ENCODE measurements at places on chromosomes 11 and 22.
A peak's percentile ranks its signal among the peaks of the same experiment; 100 is the strongest.

DNA sequence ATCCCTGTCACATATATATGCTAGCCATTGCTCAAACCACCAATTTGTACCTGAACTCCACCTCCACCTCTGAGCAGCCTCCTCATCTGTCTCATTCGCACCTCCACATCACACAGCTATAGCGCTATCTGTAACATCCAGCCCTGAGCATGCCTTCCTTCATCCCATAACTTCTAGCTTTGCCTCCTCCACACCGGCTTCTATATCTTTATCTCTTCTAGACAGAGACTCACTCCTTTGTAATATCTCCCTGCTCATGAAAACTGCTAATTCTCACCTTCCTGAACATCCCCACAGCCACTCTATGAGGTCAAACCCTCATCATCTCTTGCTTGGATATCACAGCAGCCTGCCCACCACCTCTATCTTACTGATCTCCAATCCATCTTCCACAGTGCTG is 5.9 kb downstream of the SIAE start:
- no peak for DNase-seq

DNA sequence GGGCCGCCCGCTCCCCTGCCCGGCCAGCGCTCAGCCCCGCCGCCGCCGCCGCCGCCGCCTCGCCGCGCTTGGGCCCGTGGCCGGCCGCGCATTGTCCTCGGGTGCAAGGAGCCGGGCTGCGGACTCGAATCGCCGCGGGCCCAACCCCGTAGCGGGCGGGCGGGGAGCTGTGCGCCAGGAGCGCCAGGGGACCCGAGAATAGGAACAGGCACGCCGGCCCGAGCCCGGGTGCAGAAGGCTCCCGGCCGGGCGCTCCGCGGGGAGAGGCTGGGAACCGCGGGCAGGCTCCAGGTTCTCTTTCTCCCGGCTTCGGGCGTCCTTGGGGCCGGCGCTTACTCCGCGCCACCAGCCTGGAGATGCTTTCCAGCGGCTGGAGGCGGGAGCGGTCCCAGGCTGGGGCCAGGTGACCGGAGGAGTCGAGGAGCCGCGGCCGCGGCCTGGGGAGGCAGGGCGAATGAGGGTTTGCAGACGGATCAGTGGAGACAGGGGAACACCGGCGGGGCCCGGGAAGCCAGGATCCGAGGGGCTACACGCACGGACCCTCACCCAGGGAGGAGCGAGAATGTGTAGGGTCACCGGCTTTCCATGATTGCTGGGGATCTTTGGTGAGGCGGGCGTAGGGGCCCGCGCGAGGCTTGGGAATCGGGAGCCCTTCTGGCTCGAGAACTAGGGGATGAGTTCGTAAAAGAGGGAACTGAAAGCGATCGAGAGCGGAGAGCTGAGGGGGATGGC is 726 bp downstream of the PKNOX2 start:
- DNase-seq, result no peak

DNA sequence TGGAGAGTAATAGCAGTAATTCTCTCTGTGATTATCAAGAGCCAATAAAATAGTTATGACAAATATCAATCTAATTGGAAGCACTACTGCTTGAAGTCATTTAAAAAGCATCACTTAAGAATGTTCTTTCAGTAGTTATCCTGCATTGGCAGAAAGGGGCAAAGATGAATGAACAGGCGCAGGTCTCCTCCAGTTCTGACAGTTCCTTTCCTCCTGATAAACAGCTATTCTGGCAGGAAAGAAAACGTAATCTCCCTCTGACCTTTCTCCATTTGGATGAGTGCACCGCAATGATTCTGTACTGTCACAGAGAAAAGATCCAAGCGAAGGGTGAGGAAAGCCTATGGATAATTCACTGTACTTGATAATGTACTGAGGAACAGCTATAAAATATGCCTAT is 521.5 kb downstream of the LRRC4C start:
- no peak for DNase-seq

DNA sequence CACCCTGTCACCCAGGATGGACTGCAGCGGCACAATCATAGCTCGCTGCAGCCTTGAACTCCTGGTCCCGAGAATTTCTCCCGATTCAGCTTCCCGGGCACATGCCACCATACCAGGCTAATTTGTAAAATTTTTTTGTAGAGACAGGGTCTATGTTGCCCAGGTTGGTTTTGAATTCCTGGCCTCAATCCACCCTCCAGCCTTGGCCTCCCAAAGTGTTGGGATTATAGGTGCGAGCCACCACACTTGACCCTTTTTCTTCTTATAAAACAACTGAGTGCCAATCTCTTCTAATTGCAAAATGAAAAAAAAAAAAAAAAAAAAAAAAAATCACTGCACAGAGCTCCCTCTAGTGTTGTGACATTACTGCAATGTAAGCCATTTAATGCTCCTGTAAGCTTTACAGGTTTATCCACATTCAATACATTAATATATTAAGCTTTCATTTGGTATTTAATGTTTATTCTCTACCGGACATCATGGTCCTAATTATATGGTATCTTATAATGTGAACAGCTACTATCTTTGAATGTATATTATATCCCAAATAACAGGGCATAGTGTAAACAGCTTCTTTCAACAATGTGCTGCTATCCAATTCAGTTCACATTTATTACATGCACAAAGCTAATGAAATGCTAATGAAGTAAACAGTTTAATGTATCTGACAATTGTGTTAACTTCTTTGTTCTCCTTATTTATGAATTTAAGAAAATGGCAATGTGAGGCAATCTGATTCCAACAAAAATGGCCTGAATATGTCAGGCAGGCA is 44.6 kb downstream of the COPB1 start:
- DNase-seq, result peak; percentile 7

DNA sequence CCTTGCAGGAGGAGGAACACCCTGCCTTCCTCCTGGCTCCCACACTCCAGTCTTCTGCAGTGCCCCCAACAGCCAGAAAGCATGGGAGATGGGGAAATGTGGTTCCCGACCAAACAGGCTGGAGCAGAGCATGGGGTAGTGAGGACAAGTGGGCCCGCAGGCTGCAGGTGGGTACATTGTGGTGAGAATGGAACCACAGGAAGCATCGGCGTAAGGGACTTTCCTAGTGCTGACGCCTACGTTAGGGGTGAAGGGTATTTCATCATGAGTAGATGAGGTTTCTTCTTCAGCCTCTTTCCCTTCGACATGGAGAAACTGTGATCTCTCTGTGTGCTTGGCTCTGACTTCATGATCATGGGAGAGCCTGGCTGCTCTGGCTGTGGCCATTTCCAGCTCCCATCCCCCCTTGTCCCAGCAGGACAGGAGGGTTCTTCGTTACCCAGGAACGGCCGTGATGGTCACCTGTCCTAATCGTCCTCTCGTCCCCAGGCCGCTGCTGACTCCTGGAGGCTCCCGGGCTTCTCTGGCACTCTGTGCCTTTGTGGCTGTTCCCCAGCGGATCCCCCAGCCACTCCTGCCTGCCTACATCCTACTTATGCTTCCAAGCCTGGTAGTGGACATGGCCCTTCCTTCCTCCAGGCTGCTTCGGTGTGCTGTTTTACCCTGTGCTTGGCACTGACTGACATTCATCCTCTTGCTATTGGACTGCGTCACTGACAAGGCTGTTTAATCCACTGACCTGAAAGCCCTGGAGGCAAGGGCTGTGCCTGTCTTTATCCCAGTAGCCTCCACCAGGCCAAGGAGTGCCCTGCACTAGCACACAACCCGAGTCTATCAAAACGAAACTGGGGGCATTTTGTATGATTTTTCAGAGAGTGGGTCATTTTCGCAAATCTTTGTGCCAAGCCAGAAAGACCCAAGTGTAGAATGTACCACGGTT is 65.2 kb upstream of the CECR2 start:
- DNase-seq, result no peak

- DNase-seq, result no peak
These were observed 109.4 kb downstream of the MORC2 start for GRCh38 chr22:30858976-30859713.

GRCh38 chr22:49923445-49923844 is 5.0 kb downstream of the CRELD2 start:
- no peak for DNase-seq

GRCh38 chr11:76026281-76026680 is 180.0 kb downstream of the WNT11 start:
- DNase-seq, result no peak

GRCh38 chr11:2482204-2482603 is 37.4 kb downstream of the KCNQ1 start:
- DNase-seq, result no peak

GRCh38 chr11:108788565-108789199 is 123.8 kb downstream of the DDX10 start:
- DNase-seq, result no peak

GRCh38 chr11:76087749-76088148 is 118.6 kb downstream of the WNT11 start:
- no peak for DNase-seq

DNA sequence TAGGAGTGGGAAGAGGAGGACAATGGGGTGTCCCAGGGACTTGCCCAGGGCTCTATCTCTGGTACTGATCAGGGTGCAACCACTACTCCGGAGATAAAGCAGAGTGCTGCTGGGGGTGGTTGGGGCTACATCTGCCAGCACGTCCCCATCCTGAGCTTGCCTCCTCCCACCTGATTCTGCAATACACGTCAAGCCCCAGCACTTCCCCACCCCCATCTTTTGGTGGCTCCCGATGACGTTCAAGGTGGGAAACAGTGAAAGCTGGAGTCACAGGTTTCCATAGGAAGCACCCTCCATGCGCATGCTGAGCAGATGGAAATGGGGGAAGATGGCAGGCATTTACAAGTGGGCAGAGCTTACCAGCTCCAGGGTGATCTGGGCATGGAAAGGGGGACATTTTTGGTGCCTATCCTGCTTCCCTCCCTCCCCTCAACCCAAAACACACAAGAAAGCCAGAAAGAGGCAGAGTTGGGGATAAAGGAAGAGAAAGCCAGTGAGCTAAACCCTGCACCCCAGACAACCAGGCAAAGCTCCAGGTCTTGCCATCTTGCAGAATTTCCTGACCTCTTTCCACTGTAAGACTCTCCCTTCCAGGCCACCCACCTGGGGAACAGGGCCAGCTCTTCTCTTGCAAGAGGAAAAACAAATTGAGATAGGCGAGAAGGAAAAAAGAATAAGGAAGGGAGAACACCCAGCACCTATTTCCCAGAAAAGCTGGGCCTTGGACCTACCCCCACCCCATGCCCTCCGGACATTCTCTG is 15.8 kb downstream of the SYT7 start:
- no peak for DNase-seq
